ENCODE measurements at places on chromosomes 13 and 19.

GRCh38 chr13:27911521-27911920 is 8.3 kb upstream of the PDX1 start:
- DNase-seq: no peak

- no peak for DNase-seq
Observed at GRCh38 chr13:32431361-32431760, 3.4 kb upstream of the N4BP2L1 start.

DNA sequence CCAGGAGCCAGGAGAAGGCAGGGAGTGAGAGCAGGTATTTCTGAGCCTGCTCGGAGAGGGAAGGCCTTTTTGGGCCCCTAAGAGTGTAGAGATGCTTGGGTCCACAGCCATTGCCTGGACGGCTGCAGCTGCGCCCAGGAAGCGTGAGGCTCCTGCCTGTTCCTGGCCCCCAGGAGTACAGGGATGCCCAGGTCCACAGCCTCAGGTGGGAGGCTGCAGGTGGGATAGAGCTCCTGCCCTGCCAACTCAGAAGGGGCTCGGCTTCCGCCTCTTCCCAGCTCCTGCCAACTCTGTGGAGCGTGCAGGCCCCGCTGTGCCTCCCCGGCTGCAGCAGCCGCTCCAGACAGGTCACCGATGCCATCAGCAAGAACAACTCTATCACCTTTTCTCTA is 351.0 kb upstream of the PCDH20 start:
- no peak for DNase-seq

GRCh38 chr19:2011169-2011568 is 4.3 kb downstream of the BTBD2 start:
- no peak for DNase-seq

DNA sequence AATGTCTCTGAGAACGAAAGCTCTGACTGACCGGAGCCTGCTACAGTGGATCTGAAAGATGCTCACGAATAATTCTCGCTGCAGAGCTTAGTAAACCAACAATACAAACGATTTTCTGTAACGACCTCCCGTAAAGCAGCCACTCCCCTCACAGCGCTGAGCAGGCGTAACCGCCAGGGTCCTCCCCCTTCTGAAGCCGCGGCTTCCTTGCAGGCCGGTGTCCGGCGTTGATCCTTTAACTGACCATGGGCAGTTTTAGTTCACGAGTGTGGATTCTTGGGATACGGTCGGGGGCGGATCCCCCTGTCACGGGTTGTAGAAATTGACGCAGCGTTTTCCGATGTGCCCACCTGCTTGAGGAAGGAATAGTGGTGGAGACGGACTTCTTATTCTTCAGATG is 75.9 kb downstream of the ATP11A start:
- DNase-seq: no peak

DNA sequence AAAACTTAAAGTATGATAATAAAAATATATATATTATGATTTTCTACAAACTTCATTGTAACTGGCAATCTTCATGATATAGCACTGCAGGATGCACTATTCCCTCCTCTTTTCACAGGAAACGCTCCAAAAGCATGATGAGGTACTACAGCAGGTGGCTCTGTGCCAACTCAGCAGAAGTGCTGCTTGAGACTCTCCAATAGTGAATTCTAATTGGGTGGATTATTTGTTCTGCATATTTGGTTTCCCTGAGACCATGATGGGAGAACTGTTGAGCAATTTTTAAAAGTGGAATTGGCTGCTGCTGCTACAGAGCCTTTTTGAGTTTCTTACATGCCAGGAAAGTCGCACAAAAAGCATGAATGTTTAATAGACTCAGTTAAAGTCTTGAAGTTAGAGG is 1782.4 kb upstream of the PCDH20 start:
- DNase-seq: no peak

DNA sequence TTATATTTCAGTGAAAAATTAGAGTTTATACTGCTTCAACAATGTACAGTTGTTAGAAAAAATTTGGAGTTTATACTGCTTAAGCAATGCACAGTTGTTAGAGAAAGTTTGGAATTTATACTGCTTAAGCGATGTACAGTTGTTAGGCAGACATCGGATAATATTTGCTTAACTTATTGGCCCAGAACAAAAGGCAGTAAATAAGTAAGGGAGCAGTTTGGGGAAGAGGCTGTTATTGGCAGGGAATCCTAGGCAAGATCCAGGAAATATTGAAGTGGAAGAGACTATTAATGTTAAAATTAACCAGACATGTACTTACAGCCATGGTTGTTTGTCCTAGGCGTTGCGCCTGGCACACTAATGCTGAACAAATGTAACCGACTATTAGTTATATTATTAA is 166.9 kb downstream of the GPC5 start:
- no peak for DNase-seq

DNA sequence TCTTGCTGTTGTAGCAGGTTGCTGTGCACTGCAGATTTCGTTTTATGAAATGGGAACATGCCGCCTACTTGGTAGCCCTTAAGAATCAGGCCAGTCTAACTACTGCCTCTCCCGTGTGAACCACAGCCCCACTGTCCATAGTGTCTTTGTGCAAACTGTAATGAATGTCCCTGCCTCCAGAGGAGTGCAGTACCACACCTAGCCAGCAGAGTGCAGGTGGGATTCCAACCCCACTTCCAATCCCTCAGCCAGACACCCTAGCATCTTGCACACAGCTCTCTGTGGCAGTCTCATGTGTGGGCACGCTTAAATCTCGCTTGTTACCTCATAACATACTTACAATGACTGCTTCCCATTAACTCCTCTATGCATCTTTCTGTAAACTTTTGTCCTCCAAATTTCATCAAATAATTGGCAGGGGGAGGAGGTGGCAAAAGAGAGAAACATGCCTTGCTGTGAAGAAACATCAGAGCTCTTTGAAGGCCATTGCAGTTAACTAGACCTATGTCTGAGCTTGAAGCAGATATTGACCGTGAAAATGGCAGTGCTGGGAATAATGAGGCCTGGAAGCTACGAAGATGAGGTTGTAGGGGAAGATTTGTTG is 47.2 kb downstream of the ZAR1L start:
- peak; percentile 48 for DNase-seq

DNA sequence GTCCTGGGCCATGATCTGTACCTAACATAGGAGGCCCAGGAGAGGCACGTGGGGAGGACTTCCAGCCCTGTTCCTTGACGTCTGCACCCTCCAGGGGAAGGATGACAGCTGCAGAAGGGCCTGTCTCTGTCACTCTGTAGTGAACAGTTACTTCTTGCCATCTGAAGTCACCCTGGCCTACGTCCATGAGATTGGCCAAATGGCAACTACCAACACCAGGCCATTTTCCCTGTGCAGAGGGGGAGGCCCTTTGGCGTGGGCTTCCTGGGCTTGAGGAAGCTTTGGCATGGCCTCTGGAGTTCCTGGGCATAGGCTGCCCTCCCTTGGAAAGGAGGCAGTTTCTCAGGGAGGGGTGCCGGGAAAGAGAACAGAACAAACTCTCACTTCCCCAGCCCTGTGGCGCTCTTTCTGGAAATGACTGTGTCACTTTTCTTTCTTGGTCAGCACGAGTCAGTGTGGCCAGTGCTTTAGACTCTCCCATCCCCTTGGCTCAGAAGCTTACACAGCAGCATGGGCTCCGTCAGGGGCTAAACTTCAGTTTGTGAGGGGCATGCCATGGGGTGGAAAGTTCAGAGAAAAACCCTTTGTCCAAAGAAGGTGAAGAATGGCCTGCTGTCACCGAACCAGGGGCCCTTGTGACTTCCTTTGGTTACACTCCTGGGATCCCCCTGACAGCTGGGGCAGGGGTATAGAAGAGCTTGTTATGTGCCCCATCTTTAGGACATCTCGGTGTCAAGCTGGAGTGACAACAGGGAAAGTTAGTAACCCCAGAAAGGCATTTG is 5.3 kb downstream of the CARM1 start:
- DNase-seq: no peak

DNA sequence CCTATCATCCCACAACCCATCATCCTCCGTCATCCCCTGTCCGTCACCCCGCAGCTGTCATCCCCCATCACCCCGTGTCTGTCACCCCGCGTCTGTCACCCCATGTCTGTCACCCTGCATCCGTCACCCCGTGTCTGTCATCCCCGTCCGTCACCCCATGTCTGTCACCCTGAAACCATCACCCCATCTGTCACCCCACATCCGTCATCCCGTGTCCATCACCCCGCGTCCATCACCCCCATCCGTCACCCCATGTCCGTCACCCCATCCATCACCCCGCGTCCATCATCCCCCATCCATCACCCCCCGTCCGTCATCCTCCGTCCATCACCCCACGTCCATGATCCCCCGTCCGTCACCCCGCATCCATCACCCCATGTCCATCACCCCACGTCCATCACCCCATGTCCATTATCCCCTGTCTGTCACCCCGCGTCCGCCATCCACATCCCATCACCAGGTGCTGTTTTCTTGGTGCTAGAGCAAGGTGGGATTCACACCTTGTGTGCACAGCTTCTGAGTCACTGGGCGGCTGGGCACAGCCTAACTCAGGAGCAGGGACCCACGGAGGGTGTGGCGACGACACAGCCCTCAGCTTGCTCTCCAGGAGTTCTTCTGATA is 24.2 kb downstream of the RASA3 start:
- DNase-seq: no peak

GRCh38 chr13:24202215-24202614 is 41.7 kb downstream of the SPATA13 start:
- DNase-seq: no peak

GRCh38 chr13:50686551-50686950 is 156.9 kb downstream of the DLEU7 start:
- DNase-seq: peak; percentile 6

- DNase-seq: no peak
Observed at GRCh38 chr19:29475469-29475868, 50.3 kb upstream of the VSTM2B start.

DNA sequence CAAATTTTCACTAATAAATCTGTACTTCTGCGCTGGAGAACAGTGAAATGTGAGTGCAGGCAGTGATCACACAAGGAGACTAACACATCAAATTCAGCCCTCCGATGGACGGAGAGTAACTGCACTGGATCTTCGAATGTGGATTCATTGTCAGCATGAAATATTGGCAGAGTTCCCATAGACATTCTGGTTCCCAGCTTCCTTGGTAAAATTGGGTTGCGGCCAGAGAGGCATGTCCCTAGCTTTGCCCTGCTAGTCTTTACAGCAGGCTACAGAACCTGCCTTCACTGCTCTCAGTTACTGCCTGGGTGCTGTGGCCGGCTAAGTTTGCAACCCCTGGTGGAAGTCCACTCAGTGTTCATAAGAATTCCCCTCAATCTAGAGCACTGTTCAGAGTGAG is 32.3 kb upstream of the UQCRFS1 start:
- DNase-seq: no peak

DNA sequence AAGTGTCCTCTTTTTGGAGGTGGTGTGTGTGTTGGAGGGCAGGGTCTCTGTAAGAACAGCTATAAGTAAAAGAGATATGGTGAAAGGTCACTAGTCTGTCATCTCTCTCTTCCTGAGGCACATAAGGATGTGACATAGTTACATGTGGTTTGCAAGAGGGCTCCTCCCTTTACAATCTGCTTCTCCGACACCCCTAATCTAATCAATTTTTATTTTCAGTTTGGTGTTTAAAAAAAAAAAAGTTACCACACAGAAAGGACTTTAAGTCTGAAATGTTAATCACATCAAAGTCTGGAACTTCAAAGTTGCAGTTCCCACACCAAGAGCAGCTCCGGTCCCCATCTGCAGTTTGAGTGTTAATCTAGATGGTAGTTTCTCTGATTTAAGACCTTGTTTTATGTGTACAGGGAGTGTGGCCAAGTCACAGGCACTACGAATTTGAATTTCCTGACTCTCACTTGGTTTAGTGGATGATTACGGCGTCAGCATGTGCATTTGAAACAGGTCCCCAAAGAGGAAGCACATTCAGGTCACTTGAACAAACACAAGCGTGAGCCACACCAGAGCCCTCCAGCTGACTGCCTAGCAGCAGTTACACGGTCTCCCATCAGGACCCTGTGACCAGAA is 53.1 kb downstream of the FOXO1 start:
- peak; percentile 80 for DNase-seq

GRCh38 chr19:29415507-29415906 is 110.3 kb upstream of the VSTM2B start:
- no peak for DNase-seq

DNA sequence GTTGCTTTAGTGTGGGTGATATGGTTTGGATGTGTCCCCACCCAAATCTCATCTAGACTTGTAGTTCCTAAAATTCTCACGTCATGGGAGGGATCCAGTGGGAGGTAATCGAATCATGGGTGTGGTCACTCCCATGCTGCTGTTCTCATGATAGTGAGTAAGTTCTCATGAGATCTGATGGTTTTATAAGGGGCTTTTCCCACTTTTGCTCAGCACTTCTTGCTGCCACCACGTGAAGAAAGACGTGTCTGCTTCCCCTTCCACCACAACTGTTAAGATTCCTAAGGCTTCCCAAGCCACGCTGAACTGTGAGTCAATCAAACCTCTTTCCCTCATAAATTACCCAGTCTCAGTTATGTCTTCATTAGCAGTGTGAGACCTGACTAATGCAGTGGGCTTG is 26.0 kb downstream of the OR10H4 start:
- DNase-seq: no peak

DNA sequence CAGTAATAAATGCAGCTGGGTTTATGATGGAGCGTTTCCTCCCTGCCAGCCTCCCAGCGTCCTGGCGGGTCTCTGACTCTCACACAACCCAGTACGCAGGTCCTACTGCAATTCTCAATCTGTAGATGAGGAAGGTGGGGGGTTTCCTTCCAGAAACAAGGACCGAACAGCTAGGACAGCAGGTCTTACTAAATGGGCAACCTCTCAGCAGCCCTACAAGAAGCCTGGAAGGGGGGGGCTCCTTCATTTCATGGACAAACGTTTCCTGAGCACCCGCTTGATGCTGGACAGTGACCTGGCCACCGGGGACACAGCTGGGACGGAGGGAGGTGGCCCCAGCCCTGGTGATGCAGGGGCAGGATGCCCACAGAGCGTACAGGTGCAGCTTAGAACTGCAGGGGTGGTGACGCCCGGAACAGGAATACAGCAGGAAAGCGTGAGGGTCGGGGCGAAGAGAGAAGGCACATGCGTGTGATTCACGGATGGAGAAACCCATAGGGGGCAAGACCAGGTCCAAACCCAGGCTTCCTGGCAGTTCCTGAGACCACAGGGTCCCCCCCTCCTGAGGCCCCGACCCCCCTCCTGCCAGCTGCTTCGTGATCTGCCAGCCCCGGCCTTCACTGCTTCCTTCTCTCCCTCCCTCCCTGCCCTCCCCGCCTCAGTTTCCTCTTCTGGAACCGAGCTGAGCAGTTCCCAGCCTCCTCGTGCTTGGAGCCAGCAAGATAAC is 732 bp upstream of the C2CD4C start:
- peak; percentile 2 for DNase-seq

- peak; percentile 97 for DNase-seq
Observed at GRCh38 chr19:40750874-40751537, at the start of gene SNRPA. Gene SNRPA, plus strand, starts transcription at chr19:40751203. Its CDS starts 206 bp downstream, at chr19:40751409.

DNA sequence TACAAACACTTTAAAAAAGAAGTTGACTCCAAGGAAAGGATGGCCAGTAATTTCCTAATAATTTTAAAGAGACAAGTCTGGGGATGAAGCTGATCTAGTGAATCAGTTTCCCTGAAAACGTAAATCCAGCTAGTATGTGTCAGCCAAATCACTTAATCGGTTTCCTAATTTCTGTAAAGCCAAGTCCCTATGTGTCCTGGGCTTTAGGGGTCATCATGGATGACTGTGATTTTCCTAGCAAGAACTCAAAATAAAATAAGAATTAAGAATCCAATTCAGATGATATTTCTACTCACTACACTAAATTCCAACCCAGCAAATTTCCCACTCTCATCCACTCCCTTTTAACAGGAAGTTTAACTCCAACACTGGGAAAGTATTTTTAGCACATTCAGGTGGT is 35.9 kb downstream of the ELF1 start:
- DNase-seq: no peak

GRCh38 chr19:44572581-44572900 is 40.8 kb upstream of the IGSF23 start:
- no peak for DNase-seq

All from CD4-positive, alpha-beta T cell treated with Interleukin-10 for 1 hour (primary cell).